ENCODE measurements at places on chromosomes 6 and 20.

DNA sequence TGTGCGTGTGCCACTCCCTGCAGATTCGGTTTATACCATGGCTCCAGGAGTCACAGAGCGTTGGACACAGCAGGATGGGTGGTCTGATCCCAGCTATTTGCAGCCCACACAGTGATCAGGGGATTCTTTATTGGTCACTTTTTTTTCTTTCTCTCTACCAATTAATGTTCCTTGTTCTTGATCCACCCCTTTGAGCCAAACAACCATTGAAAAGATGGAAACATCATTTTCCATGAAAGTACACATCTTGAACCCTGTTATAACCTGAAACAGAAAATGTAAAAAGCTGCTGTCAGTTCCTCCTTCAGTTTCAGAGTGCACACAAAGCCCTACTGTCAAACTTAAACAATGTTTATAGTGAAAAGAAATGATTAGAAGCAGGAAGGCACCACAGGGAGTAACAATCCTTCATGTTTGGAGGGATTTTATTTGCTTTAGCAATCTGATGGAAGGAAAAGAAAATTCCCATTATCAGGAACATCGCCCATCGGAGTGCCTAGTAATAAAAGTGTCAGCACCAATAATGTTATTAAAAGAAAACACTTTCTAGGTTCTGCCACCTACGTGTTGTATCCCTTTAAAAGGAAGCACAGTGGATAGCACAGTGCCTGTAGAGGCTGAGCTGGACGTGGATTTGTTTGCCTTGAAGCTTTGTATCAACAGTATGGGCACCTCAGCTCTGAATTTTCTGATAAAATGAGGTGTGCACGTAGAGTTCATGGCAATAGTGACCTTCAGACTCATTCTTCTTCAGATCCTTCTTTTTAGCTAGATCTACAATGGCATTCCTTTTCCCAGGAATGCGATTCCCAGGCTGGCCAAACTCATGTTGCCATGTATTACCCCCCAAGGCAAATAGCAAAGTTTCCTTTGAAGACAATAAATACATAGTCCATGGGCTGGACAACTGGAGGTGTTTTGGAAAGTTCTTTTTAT lies 16.1 kb upstream of the THBD start:
- DNase-seq = no peak

DNA sequence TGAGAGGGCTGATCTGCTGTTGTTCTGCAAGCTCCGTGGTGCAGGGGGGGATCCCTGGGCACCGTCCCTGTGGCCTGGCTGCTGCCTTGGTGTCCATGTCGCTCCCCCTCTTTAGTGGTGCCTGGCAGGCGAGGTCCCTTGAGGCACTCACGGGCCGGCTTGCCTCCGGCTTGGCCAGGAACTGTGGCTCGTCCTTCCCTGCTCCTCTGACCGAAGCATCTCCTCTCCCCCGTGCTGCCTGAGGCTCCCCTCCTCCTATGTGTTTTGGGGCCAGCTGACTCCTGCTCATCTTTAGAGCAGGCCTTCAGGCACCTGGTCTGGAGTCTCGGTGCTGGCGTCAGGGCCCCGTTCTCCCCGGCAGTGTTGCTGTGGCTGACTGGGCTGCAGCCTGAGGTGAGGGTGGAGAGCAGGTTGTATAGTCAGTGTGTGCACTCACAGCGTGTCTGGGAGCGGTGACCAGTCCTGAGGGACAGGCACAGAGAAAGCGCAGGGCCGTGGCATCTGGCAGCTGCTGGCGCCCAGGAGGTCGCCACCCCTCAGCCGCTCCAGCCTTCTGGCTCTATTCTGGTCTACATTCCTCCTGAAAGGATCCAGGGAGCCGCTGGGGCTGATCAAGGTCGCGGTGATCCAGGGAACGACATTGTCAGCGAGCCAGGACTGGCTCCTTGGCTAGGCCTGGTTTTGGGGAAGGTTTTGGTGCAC lies 43.7 kb downstream of the PYGB start:
- no peak for DNase-seq

GRCh38 chr20:12605751-12606150 lies 403.0 kb upstream of the SPTLC3 start:
- DNase-seq = no peak

- no peak for DNase-seq
These were observed 101.2 kb downstream of the SNAP25 start for GRCh38 chr20:10319855-10320254.

GRCh38 chr20:63782051-63782471 lies 42.5 kb downstream of the SLC2A4RG start:
- DNase-seq = no peak

GRCh38 chr20:45617591-45617990 lies 11.9 kb upstream of the WFDC10A start:
- no peak for DNase-seq

DNA sequence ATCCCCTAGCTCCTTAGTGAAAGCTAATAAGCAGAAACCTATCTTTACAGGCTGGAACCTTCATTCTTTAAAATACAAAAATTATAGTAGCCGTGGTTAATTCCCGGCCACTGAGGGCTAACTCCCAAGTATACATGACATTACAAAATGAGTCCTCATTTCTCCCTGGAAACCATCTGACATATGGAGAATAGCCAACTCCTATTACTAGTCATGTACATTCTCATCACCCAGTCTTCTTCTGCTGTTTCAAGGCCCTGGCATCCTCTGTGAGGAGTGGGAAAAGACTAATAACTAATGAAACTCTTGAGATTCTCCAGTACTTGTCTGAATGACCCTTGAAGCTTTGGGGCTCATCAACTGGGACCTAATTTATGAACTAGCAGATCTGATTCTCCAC lies 30.2 kb downstream of the CSNK2A1 start:
- no peak for DNase-seq

GRCh38 chr6:170137176-170137891 lies 153.5 kb downstream of the DLL1 start:
- DNase-seq = no peak

DNA sequence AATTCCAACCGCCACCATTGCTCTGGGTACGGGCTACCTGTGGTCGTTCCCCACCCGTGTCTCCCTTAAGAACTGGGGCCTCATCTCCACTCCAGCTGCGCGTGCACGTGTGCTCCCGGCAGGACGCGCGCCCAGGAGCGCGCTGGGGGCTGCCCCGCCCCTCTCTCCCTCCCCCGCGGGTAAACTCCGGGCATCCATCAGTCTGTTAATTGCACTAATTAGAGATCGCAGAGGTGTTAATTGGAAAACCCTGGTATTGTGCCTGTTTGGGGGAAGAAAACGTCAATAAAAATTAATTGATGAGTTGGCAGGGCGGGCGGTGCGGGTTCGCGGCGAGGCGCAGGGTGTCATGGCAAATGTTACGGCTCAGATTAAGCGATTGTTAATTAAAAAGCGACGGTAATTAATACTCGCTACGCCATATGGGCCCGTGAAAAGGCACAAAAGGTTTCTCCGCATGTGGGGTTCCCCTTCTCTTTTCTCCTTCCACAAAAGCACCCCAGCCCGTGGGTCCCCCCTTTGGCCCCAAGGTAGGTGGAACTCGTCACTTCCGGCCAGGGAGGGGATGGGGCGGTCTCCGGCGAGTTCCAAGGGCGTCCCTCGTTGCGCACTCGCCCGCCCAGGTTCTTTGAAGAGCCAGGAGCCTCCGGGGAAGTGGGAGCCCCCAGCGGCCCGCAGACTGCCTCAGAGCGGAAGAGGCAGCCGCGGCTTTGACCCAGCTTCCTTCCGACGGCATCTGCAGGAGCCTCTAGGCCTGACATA lies 14.4 kb downstream of the FOXP4 start:
- DNase-seq = no peak

DNA sequence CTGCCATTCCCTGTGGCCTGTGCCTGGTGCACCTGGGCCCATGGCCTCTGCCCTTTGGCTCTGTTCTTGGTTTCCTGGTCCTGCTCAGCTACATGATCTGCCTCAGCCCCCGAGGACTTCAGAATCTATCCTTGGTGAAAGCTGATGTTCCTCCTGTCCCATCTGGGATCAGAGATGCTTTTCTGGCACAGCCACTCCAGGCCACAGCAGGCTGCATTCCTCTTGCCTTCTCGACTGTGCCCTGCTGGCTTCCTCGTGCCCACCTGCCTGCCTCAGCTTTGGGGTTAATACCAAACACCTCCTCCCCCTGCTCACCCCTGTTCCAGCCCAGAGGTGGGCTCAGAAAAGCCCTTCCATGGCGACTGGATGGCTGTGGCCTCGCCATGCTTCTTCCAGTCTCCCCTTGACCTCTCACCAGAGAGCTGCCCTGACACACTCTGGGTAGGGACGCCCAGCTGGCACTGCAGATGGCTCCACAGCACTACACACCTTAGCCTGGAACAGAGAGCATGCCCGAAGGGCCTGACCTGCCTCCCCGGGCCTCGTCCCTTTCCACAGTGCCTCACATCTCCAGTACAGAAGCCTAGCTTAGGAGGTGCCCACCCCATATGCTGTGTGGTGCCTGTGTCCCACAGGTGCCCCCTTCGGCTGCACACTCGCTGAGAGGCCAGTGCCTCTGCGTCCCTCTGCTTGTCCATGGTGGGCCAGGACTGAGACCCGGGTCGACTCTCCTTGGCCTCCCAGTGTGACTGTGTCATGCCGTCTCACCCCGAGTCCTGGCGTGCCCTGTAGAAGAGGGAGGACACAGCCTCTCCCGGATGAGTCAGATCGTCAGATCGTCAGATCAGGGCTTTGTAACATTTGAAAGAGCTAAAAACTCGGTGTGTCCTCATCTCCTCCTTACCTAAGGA lies 148.8 kb downstream of the DTNBP1 start:
- DNase-seq = no peak

GRCh38 chr20:60306105-60306504 lies 347.9 kb downstream of the CDH26 start:
- DNase-seq = no peak

GRCh38 chr6:162699961-162700360 lies 27.6 kb downstream of the PRKN start:
- DNase-seq = no peak

- DNase-seq = no peak
These were observed 427.0 kb upstream of the SPTLC3 start for GRCh38 chr20:12581644-12582289.

GRCh38 chr20:31984981-31985471 lies 17.1 kb downstream of the XKR7 start:
- DNase-seq = no peak

DNA sequence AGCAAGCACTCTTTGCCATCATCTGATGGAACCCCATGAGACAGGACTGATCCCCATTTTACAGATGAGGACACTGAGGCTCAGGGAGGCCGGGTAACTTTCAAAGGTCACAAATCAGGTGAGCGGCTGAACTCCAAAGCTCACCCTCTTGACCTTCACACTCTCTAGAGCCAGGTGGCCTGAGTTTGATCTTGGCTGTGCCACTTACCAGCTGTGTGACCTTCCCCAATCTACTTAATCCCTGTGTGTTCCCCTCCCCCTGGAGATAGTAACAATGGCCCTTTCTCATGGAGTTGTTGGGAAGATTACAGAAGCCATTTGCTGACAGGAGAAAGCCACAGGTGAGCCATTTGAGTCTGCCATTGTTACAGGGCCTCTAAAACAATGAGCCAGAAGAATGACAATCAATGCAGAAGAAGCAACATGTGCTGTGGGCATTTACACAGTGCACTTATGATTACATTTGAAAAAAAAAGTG lies 34.5 kb downstream of the BMP7 start:
- DNase-seq = no peak

DNA sequence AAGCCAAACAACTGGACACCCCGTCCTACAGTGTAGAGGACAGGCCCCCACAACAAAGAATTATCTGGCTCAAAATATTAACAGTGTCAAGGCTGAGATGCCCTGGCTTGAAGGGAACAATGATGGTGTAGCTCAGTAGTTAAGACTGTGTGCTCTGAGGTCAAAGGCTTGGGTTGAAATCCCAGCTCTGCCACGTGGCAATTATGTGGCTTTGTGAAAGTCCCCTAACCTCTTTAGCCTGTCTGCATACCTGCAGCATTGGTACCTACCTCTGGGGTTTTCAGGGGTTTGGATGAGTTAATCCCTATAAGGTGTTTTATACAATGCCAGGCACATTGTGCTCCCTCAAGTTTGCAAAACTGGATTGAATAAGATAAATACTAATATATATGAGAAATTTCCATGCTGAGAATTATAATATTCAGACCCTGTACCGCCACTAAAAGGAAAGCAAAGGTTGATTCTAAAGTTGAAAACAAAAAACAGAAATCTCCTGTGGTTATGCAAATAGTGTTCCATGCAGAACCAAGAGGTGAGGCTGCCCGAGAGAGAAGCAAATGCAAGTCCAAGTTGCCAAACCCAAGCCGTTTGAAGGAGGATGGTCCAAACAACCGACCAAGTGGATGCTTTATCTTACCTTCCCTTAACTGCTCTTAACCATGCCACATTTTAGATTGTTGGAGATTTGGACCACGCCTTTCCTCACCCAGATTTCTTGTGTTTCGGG lies 199.8 kb downstream of the NFATC2 start:
- DNase-seq = no peak

DNA sequence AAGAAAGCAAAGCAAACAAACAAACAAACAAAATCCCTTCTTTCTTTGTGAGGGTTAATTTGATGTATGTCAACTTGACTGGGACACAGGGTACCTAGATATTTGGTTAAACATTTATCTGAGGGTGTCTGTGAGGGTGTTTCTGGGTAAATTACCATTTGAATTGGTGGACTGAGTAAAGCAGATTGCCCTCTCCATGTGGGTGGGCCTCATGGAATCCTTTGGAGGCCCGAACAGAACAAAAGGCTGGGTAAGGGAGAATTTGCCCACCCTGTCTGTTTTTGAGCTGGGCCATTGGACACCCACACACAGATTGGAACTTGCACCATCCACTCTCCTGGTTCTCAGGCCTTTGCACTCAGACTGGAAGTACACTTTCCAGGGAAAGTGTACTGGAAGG lies 628.8 kb upstream of the CITED2 start:
- DNase-seq = no peak

DNA sequence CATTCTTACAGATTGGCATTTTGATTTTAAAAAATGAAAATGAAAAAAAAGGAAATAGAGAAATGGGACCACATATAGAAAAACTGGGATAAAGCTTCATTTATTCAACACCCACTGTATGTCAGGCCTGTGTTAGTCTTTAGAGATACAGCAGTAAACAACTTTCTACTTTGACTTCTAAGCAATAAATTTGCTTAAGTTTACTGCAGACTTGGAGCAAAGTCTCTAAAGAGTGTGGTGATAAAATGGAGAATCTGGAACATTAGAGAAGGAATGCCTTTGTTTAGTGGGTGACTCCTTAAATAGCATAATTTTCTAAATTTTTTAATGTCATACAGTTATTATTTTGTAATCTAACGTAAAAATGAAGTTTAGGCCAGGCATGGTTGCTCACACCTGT lies 80.7 kb upstream of the CNKSR3 start:
- DNase-seq = no peak

DNA sequence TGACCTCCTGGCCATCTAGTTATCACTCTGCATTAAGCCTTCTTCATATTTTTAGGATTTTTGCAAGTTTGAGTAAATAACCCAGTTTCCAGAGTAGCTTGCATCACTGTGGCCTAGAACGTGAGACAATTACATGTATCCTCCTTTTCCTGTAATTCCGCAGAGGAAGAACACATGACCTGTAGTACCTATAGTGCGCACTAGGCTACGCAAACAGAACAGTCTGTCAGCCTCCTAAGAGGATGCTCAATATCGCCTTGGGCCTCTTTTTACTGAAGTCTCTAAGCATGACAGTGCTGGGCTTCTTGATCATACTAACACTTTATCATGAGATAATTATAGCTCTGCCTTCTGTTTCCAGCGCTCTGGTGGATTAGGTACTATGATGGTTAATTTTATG lies 20.2 kb upstream of the NR2E1 start:
- DNase-seq = no peak

All from left lobe of liver (tissue), 2 donors.